ENCODE measurements at places on chromosomes 6 and 20.

GRCh38 chr6:113707194-113707593 lies 150.0 kb upstream of the MARCKS start:
- no peak for DNase-seq

DNA sequence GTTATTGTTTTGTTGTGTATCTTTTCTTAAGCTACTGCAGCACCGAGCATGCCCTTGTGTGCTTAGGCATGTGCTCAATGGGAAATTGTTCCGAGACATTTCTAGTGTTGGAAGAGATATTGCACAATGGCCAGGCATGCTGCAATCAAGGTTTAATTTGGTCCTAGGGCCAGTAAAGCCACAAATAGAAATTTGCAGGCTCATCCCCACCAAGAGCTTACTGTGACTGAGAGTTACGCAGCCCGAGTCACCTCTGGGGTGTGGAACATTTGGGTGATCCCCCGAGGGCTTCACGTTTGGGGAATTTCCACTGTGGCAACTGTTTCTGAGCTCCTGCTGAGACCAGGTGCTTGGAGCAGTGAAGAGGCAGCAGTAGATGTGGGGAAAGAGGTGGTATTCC lies 65.8 kb downstream of the ADTRP start:
- peak; percentile 57 for DNase-seq

- no peak for DNase-seq
Measured at GRCh38 chr6:164133095-164133494, 718.6 kb downstream of the QKI start.

DNA sequence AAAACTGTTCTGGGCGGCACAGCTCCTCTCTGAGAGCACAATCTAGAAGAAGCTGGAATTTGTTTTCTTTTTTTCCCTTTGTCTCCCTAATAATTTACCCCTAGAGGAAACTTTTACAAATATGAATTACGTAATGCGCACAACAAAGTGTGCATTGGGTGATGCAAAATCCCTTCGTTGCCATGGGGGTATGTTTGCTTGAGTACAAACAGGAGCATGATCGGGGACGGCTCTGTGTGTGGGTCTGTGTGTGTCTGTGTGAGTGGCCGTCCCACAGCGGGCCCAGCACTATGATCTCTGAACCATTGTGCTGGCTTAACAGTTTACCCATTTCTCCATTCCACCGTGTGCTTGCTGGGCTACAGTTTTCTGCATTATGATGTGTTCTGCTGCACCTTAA lies 278.2 kb downstream of the CDC5L start:
- DNase-seq = no peak

- no peak for DNase-seq
Measured at GRCh38 chr6:24949020-24949569, 13.3 kb upstream of the RIPOR2 start.

DNA sequence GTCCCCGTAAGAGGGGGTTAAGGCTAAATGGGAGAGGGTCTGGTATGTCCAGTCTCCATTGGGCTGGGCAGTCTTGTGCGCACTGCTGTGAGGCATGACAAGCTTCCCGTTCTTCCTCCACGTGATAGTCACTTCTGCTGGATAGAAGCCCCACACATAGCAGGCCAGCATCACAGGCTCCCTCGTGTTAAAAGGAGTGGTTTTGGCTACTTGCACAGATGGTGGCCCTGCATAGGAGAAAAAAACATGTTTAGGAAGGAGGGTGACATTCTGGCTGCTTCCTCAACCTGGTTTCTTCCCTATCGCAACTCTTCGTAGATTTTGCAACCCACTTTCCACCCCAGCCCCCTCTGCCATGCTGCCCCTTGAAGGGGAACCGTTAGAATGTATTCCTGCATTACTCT lies 3.6 kb downstream of the HLA-DMB start:
- no peak for DNase-seq

DNA sequence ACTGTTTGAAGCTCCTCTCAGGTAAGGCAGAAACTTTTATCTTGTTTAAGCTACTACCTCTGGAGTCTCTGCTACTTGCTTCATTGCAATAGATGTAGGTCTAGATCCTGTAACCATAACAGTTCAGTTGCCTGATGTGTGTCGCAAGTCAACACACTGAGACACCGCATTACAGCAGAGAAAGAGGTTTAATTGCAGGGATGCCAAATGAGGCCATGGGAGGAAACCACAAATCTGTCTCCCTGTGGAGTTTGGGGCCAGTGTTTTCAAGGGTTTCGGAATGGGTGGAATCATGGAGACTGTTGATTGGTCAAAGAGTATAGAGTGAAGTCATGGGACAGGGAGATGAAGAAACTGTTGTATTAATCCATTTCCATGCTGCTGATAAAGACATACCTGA lies 57.1 kb upstream of the RBM24 start:
- no peak for DNase-seq

DNA sequence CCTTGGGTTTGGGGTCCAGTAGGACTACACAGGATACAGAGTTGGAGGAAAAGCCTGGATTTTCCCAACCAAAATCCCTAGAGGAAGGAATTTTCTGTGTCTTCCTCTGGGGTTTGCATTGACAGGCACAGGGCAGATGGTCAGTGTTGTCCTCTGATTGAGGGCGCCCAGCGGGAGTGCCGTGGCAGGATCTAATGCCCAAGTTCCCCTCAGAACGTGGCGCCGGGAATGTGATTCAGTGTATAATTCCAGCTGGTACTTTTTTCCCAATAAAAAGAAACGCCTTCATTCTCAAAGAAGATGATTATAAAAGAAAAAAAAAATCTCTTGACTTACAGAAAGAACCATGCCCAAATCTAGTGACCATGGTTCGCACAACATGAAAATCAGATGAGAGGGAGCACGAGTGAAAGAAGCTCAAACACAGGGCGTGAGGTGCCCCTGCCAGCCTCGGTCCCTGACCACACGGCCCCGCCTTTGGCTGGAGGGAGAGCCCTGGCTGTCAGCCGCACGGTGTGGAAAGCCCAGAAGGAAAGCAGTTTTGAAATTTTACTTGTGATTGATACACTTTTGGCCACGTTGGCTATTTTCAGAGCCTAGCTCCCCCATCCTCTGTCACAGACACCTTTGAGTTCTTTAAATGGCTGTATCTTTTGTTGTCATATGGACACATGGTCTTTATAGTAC lies 31.6 kb downstream of the VEGFA start:
- DNase-seq = no peak

GRCh38 chr6:151009576-151009975 lies 144.1 kb downstream of the MTHFD1L start:
- DNase-seq = no peak

- no peak for DNase-seq
Measured at GRCh38 chr6:136655239-136656014, 105.2 kb upstream of the MAP7 start.
